ENCODE measurements at places on chromosomes 6 and 20. TPM values are rescaled to one million over a fixed set of nuclear protein-coding genes. Genes with fewer than 3 reads are reported as not detected.
A peak's percentile ranks its signal among the peaks of the same experiment; 100 is the strongest.

Gene MYL9
- total RNA-seq: 213 TPM

GRCh38 chr6:28657769-28658465, 132.2 kb downstream of the GPX5 start:
- DNase-seq: peak; percentile 64

- DNase-seq: no peak
Observed at GRCh38 chr20:53750827-53751619, 157.4 kb upstream of the ZNF217 start.

DNA sequence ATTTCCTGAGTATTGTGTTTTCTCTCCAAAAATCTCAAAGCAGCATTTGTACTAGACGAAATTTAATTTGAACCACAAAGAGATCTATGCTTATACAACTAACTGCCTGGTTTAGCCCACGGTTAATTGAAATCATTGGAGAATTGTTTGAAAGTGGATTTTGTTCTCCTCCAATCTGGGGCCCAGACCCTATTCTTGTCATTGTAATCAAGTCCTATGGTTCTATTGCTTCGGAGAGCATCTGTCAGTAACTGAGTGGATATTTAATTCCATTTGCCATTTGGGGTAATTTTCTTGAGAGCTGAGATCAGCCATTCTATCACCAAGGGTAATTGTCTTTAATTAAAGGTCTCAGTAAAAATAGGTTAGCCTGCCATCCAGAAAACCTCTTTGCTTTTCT, 117.0 kb upstream of the KCNG1 start:
- DNase-seq: no peak

GRCh38 chr6:111772381-111772780, 100.9 kb downstream of the FYN start:
- DNase-seq: no peak

Gene PPP1R14C
- not detected for total RNA-seq

Gene SOX18
- total RNA-seq: 70.0 TPM

DNA sequence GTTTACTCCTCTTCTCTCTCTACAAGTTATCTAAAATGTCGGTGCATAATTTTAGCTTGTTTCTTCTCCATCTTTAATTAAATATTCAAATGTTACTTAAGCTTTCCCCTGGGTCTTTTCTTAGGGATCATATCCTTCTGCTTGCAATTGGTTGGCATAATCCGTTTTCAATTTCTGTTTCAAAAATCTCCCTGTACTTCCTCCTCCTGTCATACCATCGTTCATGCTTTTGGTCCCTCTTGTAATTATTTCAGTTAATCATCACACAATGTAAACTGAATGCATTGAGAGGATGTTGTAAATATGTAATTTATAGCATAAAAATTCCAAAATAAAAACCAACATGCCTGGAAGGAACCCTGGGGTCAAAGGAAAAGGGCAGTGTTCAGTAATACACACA, 189.2 kb upstream of the RAB32 start:
- no peak for DNase-seq

DNA sequence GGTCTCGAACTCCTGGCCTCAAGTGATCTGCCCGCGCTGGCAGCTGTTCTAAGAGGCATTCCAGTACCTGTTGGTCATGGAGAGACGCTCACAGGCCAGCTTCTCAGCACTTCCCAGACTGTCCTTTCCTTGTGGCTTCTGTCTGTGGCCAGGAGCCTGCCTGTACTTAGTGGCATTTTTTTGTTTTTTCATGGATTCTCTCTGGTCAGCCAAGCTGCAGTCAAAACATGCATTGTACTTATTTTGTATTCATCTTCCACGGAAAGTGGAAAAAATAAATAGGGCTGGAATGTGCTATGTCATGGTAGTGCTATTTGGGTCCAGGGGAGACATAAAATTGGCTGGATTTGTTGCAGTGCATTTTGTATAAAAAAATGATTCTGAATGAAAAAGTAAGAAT, 29.1 kb downstream of the ZDHHC14 start:
- DNase-seq: peak; percentile 55

DNA sequence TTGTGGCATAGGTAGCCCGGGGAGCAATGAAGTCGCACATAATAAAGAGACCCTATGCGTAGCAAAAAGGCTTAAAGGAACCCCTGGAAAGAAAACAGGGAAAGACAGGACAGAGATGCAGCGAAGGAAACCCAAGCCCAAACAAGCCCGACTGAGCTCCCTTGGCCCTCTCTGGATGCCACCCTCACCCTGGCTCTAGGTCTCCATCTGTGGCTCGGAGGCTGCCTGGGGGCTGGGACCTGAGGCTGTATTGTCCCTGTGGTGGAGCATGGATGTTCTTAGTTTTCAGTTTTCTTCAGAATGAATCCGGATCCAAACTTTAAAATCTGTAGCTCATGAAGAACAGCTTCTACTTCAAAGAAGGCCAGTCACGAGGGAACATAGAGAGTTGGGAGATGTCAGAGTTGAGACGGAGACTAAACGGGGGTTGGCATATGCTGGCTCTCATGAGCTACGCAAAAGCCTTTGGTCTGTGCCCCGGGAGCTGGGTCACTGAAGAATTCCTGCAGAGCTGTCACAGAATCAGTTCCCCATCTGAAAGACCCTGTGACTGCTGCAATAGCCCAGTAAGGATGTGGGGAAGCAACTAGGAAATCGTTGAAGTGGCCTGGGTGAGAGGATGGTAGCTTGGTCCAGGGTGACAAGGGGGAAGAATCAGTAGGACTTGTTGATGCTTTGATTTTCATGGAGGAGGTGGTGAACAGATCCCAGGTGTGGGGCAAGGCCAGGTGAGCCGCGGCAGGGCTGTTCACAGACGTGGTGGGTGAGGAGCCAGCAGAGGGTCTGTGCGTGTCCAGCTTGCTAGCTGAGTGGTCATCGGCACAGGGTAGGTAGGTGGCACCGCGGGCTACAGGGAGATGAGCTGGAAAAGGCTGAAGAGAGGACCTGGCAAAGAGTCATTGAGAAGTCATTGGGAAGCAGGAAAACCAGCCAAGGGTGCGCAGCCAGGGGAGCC, 35.2 kb downstream of the SYNDIG1 start:
- DNase-seq: no peak

Gene SMOC2
- total RNA-seq: not detected

- DNase-seq: no peak
Observed at GRCh38 chr6:51885957-51886356, 201.5 kb downstream of the PKHD1 start.

Gene GRM4
- total RNA-seq: not detected

Gene DEK
- total RNA-seq: 354 TPM

GRCh38 chr20:58117944-58118343, 110.5 kb downstream of the ANKRD60 start:
- no peak for DNase-seq

DNA sequence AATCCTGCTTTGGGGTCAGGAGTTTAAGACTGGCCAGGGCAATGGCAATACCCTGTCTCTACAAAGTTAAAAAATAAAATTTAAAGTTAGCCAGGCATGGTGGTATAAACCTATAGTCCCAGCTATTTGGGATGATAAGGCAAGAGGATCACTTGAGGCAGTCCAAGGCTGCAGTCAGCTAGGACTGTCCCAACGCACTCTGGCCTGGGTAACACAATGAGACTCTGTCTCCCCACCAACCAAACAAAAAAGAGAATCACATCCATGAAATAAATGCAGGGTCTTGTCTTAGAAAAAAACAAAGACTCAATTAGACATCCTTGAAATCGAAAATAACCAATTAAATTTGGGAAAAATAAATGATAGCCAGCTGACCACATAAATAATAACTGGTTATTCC, 88.9 kb downstream of the PHIP start:
- no peak for DNase-seq

Gene POM121L2
- not detected for total RNA-seq

Gene ZNF334
- 0.11 TPM for total RNA-seq

DNA sequence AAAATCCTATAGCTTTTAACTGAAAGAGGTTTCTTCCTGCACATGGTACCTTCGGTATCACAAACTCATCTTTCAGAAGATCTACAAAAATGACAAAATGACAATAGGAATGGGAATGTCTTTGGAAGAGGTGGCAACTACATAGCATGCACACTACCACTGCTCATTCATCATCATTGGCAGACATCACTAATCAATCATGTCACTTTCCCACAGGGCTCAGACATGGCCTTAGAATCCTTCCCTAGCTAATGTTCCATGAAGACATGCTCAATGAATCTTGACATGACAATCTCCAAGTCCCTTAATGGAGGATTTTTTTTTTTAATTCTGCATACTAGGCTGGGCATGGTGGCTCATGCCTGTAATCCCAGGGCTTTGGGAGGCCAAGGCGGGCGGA, 3.2 kb upstream of the PGC start:
- no peak for DNase-seq

Gene CDK19
- total RNA-seq: 13.7 TPM

GRCh38 chr6:54578261-54578660, 268.3 kb upstream of the FAM83B start:
- DNase-seq: no peak

Data from SJSA1 (cell line).